ENCODE measurements at places on chromosomes 3 and 15.

DNA sequence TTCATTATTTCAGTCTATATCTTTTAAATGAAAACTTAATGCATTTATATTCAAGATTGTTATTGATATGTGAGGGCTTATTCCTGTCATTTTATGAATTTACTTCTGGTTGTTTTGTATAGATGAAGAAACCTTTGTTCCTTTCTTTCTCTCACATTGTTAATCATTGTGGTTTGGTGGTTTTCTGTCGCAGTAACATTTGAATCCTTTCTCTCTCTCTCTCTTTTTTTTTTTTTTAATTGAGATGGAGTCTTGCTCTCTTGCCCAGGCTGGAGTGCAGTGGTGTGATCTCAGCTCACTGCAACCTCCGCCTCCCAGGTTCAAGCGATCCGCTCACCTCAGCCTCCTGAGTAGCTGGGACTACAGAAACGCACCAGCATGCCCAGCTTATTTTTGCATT lies 22.1 kb downstream of the AGBL1 start:
- no peak for DNase-seq

DNA sequence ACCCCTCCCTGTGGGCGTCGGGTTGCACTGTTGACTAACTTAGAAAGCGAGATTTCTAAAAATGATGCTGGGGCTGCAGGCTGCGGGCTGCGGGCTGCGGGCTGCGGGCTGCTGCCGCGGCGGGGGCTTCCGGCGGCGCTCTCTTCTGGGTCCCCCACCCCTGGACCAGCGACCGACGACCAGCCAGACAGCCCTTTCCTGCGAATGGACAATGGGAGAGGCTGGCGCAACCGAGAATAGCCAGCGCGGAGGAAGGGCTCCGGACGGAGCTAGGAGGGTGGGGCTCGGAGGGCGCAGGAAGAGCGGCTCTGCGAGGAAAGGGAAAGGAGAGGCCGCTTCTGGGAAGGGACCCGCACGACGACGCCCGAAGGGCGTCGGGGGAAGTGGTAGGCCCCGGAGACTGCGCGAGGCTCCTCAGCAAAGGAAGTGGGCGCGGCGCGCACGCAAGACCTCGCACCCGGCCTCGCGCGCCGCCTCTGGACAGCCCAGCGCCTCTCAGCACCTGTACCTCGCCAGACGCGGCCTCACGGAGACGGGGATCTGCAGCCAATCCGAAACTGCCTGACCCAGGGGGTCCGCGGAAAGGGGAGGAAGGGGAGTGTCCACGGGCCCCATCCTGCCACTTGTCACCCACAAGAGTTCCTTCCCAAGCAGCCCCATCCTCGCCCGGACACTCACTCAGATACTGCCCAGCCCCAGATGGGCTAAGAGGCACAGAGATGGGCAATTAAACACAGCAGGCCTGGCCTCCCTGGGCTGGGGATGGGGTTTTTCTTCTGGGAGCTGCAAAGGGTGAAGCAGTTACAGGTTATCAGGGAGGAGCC lies 70.7 kb downstream of the SLC12A8 start:
- no peak for DNase-seq

DNA sequence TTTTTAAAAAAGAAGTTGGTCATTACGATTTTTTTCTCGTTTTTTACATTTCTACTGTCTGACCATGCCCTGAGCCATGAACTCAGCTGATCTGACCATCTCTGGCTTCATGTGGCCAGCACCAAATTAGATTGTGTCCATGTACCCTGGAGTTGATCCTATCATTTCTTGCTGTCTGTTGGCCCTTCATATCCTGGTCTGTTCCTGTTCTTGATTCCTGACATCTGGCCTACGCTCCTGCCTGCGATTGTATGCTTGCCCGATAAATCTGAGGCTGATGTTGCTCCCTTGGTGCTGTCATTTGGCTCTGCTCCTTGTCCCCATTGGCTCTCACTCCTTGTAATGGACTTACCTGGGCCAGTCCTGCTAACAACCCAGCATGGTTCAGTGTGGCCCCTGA lies 89.8 kb upstream of the IGSF10 start:
- DNase-seq = no peak

DNA sequence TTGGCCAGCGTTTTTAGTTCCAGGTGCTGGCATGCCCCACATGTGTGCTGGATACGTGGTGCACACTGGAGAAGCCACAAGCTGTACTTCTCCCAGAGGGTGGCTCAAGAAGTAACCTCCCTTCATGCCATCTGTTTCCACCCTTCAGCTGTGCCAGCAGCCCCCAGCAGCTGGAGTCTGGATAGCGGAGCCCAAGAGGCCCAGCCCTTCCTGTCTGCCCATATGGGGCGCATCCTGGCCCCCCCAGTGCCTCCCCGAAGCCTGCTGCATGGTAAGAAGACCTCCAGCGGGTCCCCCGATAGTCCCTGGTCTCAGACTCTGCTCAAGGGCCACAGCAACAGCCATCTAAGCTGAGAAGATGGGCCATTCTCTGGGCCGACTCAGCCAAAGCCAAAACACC lies 5.8 kb upstream of the MANF start:
- no peak for DNase-seq

DNA sequence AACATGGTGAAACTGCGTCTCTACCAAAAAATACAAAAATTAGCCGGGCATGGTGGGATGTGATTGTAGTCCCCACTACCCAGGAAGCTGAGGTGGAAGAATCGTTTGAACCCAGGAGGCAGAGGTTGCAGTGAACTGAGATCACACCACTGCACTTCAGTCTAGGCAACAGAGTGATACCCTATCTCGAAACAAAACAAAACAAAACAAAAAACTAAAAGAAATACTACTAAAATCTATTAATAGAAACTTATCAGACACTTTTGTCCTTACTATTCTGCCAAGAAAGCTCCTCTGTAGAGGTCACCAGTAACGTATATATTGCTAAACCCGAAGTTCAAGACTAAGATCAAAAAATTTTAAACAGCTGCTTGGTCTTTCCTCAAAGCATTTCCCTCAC lies 67.1 kb downstream of the SMARCC1 start:
- no peak for DNase-seq

- no peak for DNase-seq
Observed at GRCh38 chr3:99439892-99440291, 198.5 kb upstream of the COL8A1 start.

DNA sequence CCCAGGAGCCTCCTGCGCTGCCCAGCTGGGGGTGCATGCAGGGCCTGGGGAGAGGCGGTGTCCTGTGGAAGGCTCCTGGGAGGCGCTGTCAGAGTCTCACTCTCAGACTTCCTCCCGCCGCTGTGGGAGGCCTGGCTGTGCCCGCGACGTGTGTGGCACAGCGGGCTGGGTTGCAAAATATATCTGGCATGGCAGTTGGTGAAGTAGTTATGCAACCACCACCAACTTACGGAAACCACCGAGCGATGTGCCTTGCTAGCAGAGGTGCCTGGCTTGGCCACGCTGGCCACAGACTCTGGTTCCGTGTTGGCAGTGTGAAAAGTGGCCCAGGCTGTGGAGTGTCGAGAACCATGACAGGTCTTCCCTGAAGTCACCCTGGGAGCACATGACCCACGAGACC lies 30.6 kb upstream of the GATA2 start:
- no peak for DNase-seq

DNA sequence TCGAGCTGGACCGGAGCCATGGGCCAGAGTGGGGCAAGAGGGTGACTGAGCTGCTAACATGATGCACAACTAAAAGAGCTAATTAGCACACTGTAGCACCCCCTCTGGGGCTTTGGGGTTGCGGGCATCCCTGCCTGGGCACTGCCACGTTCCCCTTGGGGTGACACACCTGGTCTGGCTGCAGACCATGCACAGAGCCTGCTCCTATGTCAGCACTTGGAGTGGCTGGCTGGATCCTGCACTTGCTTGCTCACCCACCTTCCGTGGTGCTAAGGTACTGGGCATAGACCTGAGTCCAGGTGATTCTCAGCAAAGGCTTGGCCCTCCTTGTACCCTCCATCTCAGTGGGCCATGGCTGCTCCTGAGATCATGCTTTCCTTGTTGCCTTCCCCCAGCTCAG lies 12.8 kb upstream of the SPTBN5 start:
- DNase-seq = no peak

DNA sequence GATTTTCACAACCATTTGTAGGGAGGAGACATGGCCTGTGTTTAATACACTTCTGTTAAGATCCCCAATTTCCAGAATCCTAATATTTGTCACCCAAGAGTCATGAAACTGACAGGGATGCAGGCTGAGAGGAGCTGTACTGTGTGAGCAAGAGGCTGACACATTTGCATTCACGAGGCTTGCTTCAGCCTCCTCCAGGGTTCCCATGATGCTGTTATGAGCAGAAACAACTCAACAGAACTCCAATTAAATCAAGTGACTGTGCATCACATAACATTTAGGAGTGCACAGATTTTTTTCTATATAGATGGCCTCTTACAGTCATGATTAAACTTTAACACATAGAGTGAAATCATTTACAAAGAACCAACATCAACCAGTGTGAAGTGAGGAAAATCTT lies 292.3 kb upstream of the STT3B start:
- no peak for DNase-seq

- DNase-seq = no peak
Observed at GRCh38 chr3:128410669-128411573, 55.8 kb downstream of the DNAJB8 start.

DNA sequence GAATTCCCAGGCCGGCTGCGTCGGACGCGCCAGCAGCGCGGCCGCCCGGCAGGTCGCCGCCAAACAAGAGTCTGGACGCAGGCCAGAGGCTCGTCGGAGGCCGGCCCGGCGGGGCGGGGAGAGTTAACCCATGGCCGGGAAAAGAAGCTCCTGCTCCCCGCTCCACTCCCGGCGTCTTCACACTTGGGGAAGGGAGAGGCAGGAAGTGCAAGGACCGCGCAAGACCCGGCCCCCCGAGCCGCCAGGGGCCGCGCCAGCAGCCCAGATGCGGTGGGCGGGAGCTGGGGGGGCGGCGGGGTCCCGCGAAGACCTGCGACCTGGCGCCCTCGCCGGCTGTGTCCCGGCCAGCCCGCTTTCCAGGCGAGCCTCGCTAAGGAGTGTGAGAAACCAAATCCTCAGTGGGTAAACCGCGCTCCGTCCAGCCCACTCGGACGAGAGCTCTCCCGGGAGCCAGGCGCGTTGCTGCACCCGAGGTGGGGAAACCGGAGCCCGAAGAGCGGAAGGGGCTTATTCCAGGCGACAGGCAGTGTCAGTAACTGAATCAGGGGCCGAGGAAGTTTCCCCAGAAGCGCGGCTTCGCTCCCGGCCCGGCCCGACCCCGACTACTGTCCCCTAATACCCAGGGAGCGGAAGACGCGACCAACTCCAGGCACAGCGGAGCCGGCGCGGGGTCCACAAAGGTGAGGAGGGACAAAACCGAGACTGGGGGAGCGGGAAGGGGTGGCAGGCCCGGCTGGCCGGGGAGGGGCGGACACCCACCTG lies 721 bp downstream of the ADAMTS7 start:
- DNase-seq = no peak

DNA sequence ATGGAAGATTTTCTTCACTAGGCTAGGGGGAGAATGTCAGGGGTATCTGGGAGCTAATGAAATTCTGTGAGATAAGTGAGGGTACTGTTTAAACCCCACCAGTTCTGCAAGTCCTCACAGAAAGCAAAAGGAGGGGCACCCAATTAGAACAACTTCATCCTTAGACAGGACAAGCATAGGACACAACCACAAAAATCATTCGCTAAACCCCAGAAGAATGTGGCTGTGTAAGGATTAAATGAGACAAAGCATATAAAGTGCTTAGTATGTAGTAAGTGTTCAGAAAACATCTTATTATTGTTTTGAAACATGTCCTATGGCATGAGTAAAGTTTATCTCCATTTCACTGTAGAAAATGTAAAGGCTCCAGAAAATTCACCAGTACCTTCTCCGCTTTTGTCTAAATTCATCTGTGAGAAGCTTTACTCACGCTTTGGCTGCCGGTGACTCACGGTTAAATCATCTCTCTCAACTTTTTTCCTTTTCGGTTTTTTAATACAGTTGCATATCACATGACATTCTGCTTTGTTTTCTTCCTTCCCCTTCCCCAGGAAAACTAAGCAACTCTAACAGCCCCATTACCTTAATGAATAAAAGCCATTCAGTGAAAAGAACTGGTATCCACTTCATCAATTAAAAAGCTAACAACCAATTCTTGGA lies 1.7 kb downstream of the CLRN1 start:
- DNase-seq = no peak

DNA sequence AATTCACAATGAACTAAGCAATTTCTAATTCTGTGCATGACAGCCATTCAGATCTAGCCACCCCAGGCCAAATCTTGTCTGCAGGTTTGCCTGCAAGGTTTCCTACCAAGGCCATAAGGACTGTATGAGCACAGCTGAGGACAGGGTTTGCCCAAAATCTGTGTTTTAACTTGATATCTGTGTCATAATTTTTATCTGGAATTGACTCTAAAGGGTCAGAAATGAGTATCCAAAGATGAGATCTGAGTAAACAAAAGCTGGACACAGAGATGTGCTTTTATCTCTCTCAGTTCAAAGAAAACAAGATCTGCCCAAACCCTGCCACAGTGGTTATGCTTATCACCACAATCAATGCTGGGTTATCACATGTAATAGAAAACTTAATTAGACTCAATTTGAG lies 154.6 kb upstream of the COL8A1 start:
- DNase-seq = no peak

- no peak for DNase-seq
Observed at GRCh38 chr15:74535388-74536084, 5.5 kb upstream of the ARID3B start.

- DNase-seq = no peak
Observed at GRCh38 chr15:25136119-25136518, 181.3 kb downstream of the SNRPN start.

- DNase-seq = peak; percentile 58
Observed at GRCh38 chr3:138833899-138834595, 681 bp downstream of the PIK3CB start.

- DNase-seq = no peak
Observed at GRCh38 chr15:41861736-41862356, 23.2 kb downstream of the PLA2G4B start.

DNA sequence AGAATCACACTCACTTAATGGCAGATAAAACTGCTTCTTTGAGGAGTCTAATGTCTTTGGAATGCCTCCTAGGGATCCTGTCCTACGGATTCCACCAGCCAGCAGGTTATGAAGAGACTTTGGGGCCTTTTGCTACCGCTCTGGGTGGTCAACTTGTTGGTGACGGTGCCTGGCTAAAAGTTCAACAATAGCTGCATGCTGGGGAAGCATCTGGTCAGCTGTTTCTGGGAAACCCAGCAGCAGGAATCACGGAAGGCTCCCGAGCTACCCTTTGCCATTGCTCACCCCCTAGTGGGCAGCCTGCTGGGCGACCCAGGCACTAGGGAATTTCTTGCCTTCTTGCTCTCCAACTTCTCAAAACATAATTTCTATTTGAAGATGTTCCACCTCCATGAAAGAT lies 263.3 kb downstream of the NEK10 start:
- no peak for DNase-seq

GRCh38 chr15:41606997-41607396 lies 48.0 kb downstream of the TYRO3 start:
- DNase-seq = no peak

DNA sequence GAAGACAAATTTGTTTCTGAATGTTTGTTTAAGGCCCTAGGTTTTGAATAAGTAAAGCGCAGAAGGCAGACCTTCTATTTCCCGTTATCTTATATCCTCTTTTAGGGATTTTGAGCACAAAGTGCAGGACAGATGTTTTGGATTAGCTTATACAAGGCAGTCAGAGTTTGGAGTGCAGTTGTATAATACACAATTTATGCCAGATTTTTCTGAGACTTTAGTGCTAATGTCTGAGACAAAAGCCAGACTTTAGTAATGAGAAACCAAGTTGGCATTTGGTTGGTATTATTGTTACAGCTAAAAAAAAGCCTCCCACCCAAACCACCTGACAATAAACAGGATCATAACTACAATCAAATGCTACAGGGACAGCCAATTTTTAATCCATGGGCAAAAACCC lies 309.9 kb upstream of the SATB1 start:
- DNase-seq = no peak

GRCh38 chr15:59074607-59075006 lies 30.3 kb upstream of the CCNB2 start:
- DNase-seq = no peak

Measured in NCI-H526 treated with DMSO at 0.1 percent for 48 hours (cell line).